CD4-positive, alpha-beta T cell (primary cell): ENCODE measurements at places on chromosomes 6 and 20.

DNA sequence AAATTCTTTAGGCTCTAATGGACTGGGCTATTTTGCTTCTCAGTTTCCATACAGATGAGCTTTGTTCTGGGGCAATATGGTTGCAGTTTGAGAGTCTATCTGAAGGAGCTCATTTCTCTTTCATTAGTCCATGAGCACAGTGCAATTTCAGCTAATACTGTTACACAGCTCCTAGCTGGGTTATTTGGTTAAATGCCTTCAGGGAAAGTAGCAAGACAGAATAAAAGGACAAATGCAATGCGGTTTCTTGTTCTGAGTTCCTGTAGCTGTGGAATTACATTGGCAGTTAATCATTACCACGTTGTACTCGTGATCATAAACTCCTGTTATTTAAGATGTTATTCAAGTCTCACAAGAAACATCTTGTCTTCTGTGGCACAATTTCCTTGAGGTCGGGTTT, 127.7 kb downstream of the BFSP1 start:
- DNase-seq = no peak

GRCh38 chr6:83518816-83519480, 6.6 kb downstream of the PRSS35 start:
- no peak for DNase-seq

DNA sequence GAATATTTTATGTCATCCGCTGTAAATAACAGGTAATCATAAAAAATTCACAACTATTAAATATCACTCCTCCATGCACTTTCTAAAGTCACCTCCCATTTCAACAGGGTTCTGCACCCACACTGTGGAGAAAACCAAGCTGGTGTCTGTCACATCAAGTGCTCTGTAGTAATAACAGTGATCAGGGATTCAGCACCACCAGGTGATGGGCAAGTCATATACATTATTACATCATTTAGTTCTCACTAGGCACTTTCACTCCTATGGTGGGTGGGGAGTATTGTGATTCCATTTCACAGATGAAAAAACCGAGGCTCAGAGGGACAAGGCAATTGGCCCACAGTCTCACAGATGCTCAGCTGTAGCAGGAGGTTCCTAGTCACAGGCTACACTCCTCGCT, 8.7 kb downstream of the BFSP1 start:
- DNase-seq = no peak

DNA sequence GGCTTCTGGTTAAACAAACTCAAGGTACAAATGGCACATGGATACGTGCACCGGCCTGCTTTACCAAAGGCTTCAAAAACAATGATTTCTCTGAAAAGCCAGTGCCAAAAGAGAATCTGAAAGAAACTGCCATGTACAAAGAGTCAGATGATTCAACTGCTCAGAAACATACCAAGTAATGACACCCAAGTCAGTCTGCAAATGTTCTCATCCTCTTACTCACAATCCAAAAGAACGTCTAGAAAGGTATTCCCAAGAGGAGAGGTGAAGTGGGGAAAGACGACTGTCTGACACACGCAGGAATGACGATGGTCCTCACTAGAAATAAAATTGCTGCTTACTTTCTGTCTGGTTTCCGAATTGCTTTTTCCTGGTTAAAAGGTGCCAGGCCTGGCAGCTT, 52.9 kb downstream of the NFATC2 start:
- DNase-seq = no peak

DNA sequence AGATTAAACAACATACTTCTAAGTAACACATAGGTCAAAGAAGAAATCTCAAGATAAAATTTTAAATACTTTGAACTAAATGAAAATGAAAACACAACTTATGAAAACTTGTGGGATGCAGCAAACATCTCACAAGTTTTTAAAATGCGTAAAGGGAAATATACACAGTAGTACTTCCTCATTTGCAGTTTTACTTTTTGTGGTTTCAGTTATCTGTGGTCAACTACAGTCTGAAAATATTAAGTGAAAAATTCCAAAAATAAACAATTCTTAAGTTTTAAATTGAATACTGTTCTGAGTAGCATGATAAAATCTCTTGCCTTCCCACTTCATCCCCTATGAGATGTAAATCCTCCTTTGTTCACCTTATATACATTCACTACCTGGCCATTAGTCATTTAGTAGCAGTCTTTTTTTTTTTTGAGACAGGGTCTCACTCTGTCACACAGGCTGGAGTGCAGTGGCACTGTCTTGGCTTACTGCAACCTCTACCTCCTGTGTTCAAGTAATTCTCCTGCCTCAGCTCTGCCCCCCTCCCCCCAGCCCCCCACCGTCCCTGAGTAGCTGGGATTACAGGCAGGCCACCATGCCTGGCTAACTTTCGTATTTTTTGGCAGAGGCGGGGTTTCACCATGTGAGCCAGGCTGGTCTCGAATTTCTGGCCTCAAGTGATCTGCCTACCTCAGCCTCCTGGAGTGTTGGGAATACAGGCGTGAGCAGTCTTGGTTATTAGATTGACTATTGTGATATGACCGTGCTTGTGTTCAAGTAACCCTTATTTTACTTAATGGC, 154.6 kb upstream of the AHI1 start:
- no peak for DNase-seq
